KG1 (cell line): ENCODE measurements at places on chromosomes 6 and 20.

- no peak for DNase-seq
Measured at GRCh38 chr6:42729731-42730130, 7.3 kb upstream of the PRPH2 start.

GRCh38 chr6:6588064-6588923 is at the start of gene LY86:
TSS of gene LY86 (plus strand) at chr6:6588720. CDS start at chr6:6588735, 15 bp downstream.
- DNase-seq = no peak

GRCh38 chr20:58515233-58516212 is at the start of gene APCDD1L:
TSS of gene APCDD1L (minus strand) at chr20:58515399. CDS start at chr20:58514707, 692 bp downstream.
- DNase-seq = no peak

GRCh38 chr6:64415926-64416325 is 780.3 kb downstream of the PHF3 start:
- DNase-seq = no peak

DNA sequence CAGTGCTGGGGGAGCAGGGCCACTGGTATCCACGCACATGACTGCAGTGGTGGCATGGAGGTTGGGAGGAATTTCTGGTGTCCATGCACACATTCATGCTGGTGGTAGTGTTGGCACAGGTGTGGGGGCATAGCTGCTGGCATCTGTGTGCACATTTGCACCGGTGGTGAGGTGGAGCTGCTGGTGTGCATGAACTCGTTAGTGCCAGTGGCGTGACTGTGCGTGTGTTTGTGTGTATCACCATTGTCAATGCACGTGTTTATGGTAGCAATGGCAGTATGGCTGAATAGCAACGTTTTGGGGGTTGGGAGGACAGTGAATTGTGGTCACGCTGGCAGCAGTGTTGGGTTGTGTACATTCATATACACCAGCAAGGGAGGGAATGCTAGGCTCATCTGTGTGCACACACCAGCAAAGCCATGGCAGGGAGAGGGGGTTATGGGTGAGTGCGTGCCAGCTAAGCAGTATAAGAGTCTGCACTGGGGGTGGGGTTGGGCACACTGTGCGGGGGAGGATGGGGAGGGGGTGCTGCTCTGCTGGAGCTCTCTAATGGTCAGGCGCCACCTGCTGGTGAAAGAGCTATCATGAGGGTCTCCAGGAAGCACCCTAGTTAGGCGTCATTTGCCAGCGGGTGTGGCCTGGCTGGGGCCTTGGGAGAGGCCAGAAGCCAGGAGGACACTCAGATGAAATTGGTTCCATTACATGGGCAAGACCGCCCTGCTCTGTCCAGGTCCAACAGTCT is 626.1 kb upstream of the ID4 start:
- DNase-seq = no peak

DNA sequence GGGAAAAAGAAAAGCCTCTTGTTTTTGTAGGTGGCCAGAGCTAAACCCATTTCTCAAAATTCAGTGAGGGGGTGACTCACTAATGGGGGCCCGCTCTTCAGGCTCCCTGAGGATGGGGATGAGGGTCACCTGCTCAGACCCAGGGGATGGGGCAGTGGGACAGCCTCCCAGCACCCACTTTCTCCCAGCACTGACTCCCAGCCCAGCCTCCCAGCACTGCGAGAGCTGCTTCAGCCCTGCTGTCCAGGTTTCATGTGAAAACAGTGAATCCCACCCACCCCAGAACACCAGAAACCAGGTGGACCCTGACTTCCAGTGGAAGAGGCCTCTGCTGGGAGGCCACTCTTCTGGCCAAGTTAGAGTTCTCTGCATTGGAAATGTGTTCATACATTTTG is 362.6 kb downstream of the CDH4 start:
- no peak for DNase-seq

DNA sequence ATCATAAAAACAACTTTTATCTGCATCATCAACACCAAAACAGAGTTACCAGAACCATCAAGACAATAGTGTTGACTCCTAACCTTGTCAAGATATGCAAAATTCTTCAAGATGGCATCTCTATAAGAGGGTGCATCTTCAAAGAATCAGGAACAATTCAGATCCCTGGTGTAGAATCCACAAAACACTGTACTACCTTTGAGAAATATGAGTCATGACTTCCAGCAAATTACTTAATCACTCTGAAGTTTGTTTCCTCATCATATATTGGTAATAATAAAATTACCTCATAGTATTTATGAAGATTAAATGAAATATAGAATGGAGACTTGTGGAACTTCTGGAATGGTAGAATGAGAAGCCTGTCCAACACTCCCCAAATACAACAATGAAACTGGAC is 221.3 kb upstream of the SUPT3H start:
- no peak for DNase-seq

- no peak for DNase-seq
Measured at GRCh38 chr6:33746651-33747100, at the start of gene IP6K3. TSS of gene IP6K3 (minus strand) at chr6:33746905. CDS start at chr6:33735476, 11,429 bp downstream.

GRCh38 chr20:15930311-15931305 is 642.6 kb downstream of the KIF16B start:
- DNase-seq = no peak

- no peak for DNase-seq
Measured at GRCh38 chr20:61742097-61742825, 323.4 kb downstream of the TAF4 start.

- no peak for DNase-seq
Measured at GRCh38 chr6:169820358-169820757, 68.9 kb downstream of the ERMARD start.

DNA sequence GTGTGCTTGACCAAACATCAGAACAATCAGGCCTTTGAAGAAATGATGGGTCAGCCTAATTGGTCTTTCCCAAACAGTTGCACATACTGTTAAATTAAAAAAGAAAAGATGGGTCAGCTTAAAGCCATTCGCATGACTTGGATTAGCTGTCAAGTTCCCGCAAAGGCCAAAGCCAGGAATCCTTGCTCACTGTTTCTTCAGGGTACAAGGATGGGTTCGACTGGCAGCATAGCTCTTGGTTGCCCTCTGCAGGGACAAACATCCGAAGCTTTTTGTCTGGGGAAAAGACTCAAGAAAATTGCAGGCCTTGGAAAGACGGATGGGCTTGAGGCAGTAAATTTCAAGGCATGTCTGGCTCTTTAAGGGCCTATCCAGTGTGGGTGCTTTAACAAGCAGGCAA is 168.0 kb downstream of the HDGFL1 start:
- DNase-seq = no peak

- no peak for DNase-seq
Measured at GRCh38 chr6:109260126-109260525, 122.1 kb downstream of the CD164 start.

DNA sequence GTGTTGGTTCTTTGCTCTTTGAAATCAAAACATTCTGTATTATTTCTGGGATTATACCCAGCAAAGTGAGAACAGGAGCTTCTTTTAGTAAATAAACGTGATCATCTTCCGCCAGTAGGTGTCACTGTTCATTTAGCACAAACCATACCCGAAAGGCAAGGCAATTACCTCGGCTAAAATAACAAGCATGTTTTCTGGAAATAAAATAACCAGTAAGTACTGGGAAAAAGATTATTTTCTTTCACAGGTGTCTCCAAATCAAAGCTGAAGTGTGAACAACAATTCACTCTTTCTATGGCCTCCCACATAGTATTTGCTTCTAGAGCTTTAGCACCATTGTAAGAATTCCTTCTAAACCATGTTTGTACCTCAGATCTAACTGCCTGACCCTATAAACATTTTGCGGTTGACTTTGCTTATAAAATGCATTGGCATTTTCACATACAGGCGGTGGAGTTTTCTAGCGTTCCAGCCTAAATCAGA is 144.6 kb upstream of the AGPAT4 start:
- no peak for DNase-seq

DNA sequence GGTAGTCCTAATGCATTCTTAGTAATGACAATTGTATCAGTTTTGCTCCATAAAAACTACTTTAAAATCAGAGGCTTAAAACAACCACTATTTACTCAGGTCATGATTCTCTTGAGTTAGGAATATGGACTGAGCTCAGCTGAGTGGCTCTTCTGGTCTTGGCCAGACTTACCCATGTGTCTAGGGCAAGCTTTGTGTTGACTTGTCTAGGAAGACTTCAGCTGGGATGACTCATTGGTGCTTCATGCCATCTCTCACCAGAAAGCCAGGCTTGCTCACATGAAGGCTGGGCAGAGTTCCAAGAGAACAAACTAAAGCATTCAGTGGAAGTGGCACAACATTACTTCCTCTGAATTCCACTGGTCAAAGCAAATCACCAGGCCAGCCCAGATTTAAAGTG is 155.3 kb downstream of the DHX35 start:
- DNase-seq = no peak

DNA sequence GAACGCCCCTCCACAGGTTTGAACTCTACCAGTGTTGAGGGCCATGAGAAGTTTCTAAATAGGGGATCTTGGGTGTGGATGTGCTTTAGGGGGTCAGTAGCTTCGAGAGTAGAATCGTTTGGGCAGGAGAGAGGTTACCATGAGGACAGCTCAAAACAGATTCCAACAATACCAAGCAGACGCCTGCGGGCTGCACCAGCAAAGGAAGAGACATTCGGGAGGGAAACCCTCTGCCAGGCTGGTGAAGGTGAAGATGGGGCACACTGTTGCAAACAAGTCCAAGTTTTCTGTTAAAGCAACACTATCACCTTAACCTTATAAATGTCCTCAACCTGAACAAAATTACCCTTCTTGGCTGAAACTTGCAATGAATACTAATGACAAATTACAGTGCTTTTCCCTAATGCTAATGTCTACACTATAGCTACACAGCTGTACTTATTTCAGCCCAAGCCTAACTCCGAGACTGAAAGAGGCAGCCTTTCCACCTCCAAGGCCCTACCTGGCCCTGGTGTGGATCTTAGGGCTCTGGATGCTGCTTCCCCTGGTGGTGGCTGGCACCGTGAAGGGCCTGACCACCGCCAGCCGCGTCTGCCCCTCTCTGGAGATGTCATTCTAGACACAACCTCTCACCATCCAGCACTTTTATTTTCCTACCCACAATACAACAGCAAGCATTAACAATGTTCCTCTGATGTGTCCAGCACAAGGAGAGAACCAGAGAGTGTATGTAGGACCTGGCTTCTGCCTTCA is 80.1 kb downstream of the DLL1 start:
- no peak for DNase-seq

GRCh38 chr6:126600258-126600916 is 260.5 kb downstream of the CENPW start:
- no peak for DNase-seq

DNA sequence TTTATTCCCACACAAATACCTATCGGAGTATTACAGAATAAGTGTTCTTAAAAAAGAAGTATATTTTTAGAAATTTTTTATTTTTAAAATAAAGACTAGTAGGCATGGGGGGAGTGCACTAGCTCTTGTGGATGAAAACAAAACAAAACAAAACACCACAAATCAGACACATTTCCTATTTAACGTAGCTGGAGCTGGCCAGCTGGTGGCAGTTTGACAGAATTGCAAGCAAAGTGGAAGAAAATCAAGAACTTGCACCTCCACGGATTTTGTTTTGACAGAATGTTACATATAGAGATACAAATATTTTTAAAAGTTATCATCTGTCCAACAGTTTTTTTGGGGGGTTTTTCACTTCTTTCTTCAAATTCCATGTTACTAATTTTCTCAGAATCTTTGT is 63.6 kb upstream of the SNRPB2 start:
- DNase-seq = no peak

DNA sequence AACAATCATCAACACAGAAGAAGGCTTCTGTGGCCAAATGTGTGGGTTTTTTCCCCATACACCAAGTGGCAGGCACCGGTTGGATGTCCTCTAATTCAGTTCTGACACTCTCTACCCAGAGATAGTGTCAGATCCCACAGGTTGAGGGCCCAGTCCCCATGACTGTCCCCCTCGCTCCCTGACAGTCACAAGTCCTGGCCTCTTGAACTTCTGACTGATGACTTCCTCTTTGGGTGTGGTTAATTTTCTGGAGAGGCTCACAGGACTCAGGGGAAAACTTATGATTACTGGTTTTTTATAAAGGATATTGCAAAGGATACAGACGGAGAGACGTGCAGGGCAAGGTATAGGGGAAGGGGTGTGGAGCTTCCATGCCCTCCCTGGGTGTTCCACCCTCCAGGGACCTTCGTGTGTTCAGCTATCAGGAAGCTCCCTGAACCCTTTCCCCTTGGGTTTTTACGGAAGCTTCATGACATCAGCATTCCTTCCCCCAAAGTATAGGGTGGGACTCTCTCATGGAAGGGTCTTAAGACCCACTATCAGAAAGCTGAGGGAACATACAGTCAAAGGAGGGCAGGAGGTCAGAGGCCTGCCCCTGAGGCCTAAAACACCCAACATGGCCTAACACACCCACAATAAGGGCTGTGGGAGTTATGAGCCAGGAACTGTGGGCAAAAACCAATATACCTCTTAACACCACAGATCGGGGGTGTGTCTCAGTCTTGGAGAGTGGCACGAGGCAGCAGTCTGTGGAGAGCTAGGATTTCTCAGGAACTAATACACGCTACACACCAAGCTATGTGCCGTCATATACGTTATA is 33.3 kb downstream of the FARS2 start:
- no peak for DNase-seq

DNA sequence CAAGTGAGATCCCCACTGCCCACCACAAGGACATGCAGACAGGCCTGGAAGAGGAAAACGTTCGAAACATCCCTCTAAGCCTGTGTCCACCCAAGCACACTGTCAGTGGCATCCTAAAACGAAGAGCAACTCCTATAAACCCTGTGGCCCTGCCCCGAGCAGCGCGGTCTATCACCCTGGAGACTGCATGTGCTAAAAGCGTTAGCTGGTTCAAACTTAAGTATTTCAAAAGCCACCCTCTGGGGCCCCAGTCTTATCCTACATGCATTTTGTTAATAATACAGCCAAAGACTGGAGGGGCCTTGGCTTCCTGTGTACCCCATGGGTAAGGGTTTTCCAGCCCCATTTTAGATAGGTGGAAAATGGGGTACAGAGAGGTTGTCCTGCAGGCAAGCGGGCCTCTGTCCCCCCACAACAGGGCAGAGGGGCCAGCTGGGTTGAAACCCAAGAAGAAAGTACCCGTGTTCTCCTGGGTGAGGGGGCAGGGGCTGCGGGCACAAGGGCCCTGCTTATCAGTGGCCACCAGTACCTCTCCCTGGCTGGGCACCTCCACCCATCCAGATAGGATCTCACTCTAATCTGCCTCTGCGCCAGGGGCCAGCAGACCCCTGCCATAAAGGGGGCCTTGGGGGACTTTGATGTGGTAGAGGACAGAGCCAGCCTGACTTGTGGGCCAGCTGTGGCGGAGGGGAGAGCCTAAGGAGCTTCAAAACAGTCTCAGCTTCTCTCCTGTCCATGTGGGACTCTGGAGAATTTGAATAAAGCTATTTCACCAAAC is 28.3 kb downstream of the PREX1 start:
- DNase-seq = no peak

DNA sequence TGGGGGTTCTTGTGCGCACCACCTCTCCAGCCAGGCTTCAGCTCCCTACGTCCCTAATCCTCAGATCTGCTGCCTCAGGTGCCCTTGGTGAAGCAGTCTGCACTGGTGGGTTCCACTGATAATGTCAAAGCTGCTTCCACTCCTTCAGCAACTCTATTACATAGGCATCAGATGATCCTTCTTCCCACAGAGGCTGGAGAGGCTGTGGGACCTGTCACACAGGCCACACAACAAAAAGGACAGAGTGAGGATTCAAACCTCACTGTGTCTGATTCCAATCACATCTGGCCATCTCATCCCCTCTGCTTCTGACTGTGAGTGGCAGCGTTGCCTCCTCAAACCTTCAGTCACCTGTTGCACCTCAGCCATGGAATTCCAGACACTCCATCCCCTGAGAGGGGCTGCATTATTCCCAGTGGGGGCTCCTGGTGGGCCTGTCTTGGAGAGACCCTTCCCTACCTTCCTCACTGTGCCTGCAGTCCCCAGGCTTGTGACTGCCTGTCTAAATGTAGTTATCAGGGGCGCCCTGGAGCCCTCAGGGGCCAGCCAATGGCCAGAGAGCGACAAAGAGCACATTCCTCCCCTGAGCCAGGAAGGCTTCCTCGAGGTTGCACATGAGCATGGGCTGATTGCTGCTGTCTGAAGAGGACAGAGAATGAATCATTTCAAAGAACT is 211.4 kb upstream of the ECI2 start:
- DNase-seq = no peak
